ENCODE measurements at places on chromosomes 4 and X.
A peak's percentile ranks its signal among the peaks of the same experiment; 100 is the strongest.

- no peaks in the 10 kb centered on the region for H3K4me1 ChIP-seq
- no peak overlapping the region for H3K27ac ChIP-seq
- H3K27me3 ChIP-seq, result no peaks in the 10 kb centered on the region
- H3K36me3 ChIP-seq, result no peaks in the 10 kb centered on the region
- no peak for ATAC-seq
- H3K4me3 ChIP-seq, result no peak overlapping the region
Observed at GRCh38 chr4:21203416-21203815, 503.2 kb downstream of the PACRGL start.

DNA sequence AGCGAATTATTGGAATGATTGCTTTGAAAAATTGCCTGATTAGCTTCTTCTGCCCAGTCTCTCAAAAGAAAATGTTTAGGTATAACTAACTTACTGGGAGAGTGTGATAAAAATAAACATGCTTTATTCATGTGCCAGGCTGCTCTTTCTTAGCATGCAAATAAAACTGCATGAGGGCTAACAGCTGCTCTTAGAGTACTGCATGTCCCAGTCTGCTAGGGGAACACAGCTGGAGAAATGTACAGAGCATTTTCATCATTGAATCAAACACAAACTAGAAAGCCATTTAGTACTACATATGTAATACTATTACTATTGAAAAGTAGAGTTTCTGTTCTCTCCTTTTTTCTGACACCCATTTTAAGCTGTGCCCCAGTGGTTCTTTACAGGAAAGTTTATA lies 726.0 kb downstream of the GRID2 start:
- H3K27me3 ChIP-seq, result no peaks in the 10 kb centered on the region
- ATAC-seq, result no peak
- no peak overlapping the region for H3K27ac ChIP-seq
- no peak overlapping the region for H3K4me3 ChIP-seq
- H3K36me3 ChIP-seq, result no peaks in the 10 kb centered on the region
- no peaks in the 10 kb centered on the region for H3K4me1 ChIP-seq

DNA sequence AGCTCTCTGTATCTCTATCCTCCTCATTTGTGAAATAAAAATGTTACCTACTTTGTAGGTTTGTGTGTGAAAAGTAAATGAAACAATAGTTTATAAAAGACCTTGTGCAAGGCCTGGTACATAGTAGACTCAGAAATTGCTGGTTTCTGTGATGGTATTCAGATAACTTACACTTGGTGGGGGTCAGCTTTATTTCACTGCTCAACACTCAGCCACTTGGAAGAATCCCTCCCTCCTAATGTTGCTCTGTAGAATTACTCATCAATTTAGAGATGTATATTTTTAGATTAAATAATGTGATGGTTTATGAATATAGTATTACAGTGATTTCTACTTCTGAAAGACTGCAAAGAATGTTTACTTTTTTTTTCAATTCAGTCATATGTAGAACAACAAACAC lies 32.7 kb downstream of the SMARCAD1 start:
- no peaks in the 10 kb centered on the region for H3K4me1 ChIP-seq
- H3K27me3 ChIP-seq, result no peaks in the 10 kb centered on the region
- no peak for ATAC-seq
- no peaks in the 10 kb centered on the region for H3K36me3 ChIP-seq
- no peak overlapping the region for H3K4me3 ChIP-seq

DNA sequence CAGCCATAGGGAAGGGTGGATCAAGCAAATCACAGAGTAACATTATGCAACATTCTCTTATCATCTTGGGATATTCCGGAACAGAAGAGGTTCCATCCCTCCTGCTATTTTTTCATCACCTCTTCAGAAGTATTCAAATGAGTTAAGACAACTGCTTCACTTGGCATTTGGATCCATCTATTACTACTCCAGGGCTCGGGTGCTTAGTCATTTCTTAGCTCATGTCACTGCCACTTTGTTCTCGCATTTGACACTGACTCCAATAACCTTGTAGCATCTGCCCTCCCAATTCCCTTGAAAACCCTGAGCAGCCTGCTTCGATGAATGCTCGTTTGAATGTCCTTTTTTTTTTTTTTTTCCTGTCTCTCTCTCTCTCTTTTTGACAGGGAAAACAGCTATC lies 114.9 kb downstream of the PPARGC1A start:
- peaks cover 17% of the 10 kb centered on the region for H3K4me1 ChIP-seq
- no peak overlapping the region for H3K4me3 ChIP-seq
- H3K27me3 ChIP-seq, result no peaks in the 10 kb centered on the region
- no peak for ATAC-seq
- no peak overlapping the region for H3K27ac ChIP-seq

DNA sequence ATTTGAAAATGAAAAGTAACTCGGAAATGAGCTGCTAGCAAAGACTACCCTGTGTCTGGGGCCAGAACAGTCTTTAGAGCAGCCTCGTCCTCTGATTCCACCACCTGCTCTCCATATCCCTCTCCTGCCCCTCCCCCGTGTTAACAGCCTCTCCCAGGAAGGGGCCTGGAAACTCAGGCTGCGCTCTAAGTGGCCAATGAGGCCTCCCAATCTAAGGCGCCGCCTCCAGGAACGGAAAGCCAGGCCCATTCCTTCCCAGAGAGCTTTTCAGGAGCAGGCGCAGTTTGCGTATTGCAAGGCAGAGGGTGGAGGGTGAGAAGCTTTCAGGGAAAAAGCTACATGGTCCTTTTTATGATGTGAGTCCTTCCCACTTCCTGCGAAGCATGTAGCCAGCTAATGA lies 31.2 kb downstream of the RS1 start:
- no peaks in the 10 kb centered on the region for H3K27me3 ChIP-seq
- no peaks in the 10 kb centered on the region for H3K36me3 ChIP-seq
- H3K27ac ChIP-seq, result no peak overlapping the region
- no peaks in the 10 kb centered on the region for H3K4me1 ChIP-seq

DNA sequence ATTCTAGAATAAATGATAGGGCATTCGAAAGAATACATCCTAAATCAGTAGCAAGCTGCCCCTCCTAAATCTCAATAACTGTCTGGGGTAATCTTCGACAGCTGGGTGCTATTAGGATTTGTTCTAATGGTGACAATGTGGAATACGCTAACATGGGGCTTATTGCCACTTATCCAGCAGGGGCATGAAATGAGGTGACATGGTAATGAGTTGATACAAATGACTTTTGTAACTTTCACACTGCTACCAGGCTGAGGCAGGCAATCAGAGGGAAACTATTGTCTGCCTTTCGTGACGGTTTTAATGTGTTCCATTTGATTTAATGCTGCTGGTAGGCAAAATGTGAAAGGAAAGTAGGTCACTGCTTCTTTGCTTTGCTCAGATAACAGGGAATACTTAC lies 1047.4 kb upstream of the PABPC4L start:
- H3K27me3 ChIP-seq, result no peaks in the 10 kb centered on the region
- no peaks in the 10 kb centered on the region for H3K4me1 ChIP-seq
- ATAC-seq, result no peak
- H3K4me3 ChIP-seq, result no peak overlapping the region
- no peaks in the 10 kb centered on the region for H3K36me3 ChIP-seq
- no peak overlapping the region for H3K27ac ChIP-seq

DNA sequence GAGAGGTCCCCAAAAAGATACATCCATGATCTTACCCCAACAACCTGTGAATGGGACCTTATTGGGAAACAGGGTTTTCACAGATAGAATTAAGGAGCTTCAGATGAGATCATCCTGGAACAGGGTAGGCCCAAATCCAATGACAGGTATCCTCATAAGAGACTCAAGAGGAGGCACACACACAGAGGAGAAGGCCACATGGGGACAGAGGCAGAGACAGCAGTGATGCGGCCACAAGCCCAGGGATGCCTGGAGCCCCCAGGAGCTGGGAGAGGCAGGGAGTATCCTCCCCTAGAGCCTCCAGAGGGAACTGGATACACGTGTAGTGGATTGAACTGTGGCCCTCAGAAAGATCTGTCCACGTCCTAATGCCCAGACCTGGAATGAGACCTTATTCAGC lies 82.3 kb downstream of the PRKX start:
- no peak overlapping the region for H3K4me3 ChIP-seq
- H3K27me3 ChIP-seq, result no peaks in the 10 kb centered on the region
- no peaks in the 10 kb centered on the region for H3K4me1 ChIP-seq

GRCh38 chr4:27217261-27217769 lies 356.7 kb downstream of the STIM2 start:
- no peaks in the 10 kb centered on the region for H3K27me3 ChIP-seq
- H3K27ac ChIP-seq, result no peak overlapping the region
- no peaks in the 10 kb centered on the region for H3K4me1 ChIP-seq
- H3K4me3 ChIP-seq, result no peak overlapping the region
- no peak for ATAC-seq

DNA sequence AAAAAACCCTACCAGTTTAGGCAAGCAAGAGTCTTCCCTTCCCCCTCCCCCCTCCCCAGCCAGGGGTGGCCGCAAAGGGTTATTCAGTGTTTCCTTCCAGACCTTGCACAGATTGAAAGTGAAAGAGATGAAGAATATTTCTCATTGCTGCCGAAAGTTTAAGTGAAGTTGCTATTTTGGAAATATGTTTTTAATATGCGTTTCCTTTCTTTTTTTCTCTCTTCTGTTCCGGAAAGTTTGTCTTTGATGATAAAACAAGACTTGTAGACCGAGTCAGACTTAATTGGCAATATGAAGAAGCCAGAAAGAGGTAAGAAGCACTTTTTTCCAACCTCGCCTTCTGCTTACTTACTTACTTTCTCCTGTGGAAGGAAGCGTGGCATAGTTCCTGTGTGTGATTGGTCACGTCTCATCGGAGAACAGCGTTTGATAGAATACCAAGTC lies 58.5 kb upstream of the CLCN4 start:
- H3K27ac ChIP-seq, result peak overlapping the region; percentile 69
- no peaks in the 10 kb centered on the region for H3K36me3 ChIP-seq
- ATAC-seq, result no peak
- peaks cover 46% of the 10 kb centered on the region for H3K4me1 ChIP-seq
- H3K4me3 ChIP-seq, result peak overlapping the region; percentile 33

- no peaks in the 10 kb centered on the region for H3K27me3 ChIP-seq
- no peaks in the 10 kb centered on the region for H3K4me1 ChIP-seq
- no peaks in the 10 kb centered on the region for H3K36me3 ChIP-seq
- no peak overlapping the region for H3K27ac ChIP-seq
- H3K4me3 ChIP-seq, result no peak overlapping the region
Observed at GRCh38 chr4:30555775-30556174, 164.4 kb upstream of the PCDH7 start.

- no peaks in the 10 kb centered on the region for H3K36me3 ChIP-seq
- no peak for ATAC-seq
Observed at GRCh38 chr4:153641532-153641931, 42.5 kb upstream of the TLR2 start.

- H3K4me3 ChIP-seq, result no peak overlapping the region
- H3K36me3 ChIP-seq, result peaks cover 52% of the 10 kb centered on the region
- no peaks in the 10 kb centered on the region for H3K4me1 ChIP-seq
- no peaks in the 10 kb centered on the region for H3K27me3 ChIP-seq
- ATAC-seq, result no peak
Observed at GRCh38 chrX:357035-357692, 29.5 kb downstream of the PPP2R3B start.

DNA sequence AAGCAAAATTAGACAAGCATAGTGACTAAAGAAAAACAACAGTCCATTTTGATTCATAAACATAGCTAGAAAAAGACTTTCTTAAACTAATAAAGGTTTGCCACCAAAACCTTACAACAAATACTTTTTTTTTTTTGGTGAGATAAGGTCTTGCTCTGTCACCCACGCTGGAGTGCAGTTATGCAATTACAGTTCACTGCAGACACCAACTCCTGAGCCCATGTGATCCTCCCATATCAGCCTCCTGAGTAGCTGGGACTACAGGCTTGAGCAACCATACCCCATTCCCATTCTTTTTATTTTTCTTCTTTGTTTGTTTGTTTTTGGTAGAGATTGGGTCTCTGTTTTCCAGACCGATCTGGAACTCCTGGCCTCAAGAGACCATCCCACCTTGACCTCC lies 247.2 kb upstream of the ADGRL3 start:
- no peaks in the 10 kb centered on the region for H3K36me3 ChIP-seq
- no peak overlapping the region for H3K4me3 ChIP-seq
- H3K27ac ChIP-seq, result no peak overlapping the region
- H3K27me3 ChIP-seq, result no peaks in the 10 kb centered on the region

GRCh38 chr4:26715636-26716242 lies 131.9 kb downstream of the TBC1D19 start:
- no peak overlapping the region for H3K4me3 ChIP-seq
- no peak overlapping the region for H3K27ac ChIP-seq
- H3K36me3 ChIP-seq, result no peaks in the 10 kb centered on the region
- H3K4me1 ChIP-seq, result no peaks in the 10 kb centered on the region
- no peaks in the 10 kb centered on the region for H3K27me3 ChIP-seq

- H3K4me3 ChIP-seq, result peak overlapping the region; percentile 78
- peak overlapping the region; percentile 59 for H3K27ac ChIP-seq
- H3K4me1 ChIP-seq, result no peaks in the 10 kb centered on the region
- ATAC-seq, result peak; percentile 41
- no peaks in the 10 kb centered on the region for H3K36me3 ChIP-seq
Observed at GRCh38 chr4:104490770-104491480, 3.8 kb downstream of the CXXC4 start.

DNA sequence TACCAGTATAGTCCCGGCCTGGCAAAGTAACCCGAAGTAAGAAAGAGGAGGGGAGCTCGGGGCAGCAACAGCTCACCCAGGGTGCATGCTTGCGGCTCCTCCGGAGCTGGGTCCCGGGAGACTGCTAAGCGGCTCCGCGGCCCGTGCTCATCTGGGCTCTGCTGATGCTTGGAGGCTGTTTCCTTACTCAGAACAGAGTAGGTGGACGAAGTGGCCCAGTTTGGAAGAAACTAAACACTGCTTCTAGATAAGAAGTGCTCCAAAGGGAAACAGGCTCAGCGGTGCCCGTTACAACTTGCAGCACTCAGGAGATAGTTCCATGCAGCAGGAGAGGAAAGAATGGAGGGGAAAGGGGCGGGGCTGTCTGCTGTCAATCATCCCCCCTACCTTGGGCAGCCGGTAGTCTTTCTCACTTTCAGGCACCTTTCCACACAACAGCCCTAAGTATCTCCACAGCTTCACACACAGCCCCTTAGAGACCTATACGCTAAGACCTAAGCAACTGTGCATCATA lies at the start of gene COL4A6:
Gene COL4A6, minus strand, starts transcription at position 313 of the 514 bp plus-strand sequence. Its CDS starts 226 bp downstream, at position 87.
- H3K4me1 ChIP-seq, result no peaks in the 10 kb centered on the region
- H3K27ac ChIP-seq, result peak within 1 kb of the TSS; percentile 85
- H3K27me3 ChIP-seq, result no peaks in the 10 kb centered on the region
- H3K4me3 ChIP-seq, result peak within 1 kb of the TSS; percentile 61
- peak; percentile 16 for ATAC-seq

DNA sequence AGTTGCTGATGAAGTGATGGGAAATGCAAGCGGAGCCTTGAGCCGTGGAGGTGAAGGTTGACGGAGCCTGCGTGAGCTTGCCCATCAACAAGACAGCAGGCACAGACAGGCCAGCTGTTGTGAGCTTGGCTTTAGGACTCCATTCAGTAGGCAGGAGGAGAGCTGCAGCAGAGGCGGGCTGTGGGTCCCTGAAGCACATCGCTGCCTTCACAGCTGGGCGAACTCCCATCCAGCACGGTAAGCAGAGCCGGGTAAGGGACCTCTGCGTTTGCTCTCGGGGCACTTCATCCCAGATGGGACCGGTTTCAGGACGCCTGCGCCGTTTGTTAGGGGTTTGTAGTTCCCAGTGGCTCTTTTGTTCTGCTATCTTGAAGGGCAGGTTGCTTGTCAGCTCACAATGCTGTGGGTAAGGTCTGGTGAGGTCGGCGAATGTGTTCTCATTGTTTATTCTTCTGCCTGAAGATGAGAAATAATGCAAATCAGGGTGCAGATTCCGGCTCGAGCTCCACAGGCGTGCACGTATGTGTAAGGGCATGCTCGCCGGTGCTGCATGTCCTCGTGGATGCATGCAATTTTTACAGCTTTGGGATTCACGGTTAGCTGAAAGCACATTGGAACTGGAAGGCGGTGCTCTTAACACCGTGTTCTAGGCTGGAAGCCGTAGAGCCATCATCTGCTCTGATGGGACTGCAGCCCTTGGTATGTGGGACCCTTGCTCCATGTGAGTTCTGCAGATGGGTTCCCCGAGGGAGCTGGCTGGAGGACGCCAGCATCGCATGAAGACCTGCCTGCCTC lies 54.6 kb upstream of the CLDN34 start:
- no peaks in the 10 kb centered on the region for H3K27me3 ChIP-seq
- ATAC-seq, result no peak
- no peaks in the 10 kb centered on the region for H3K4me1 ChIP-seq
- H3K36me3 ChIP-seq, result no peaks in the 10 kb centered on the region

All from gastroesophageal sphincter (tissue), 4 donors.